ENCODE measurements at places on chromosomes 16 and 17. TPM values are rescaled to one million over a fixed set of nuclear protein-coding genes. Genes with fewer than 3 reads are reported as not detected.

Gene OMG
- not detected for polyA plus RNA-seq

Gene MYL4
- 0.20 TPM for polyA plus RNA-seq

Gene CFAP97D1
- 0.03 TPM for polyA plus RNA-seq

Gene CCT6B
- polyA plus RNA-seq, result 0.72 TPM

DNA sequence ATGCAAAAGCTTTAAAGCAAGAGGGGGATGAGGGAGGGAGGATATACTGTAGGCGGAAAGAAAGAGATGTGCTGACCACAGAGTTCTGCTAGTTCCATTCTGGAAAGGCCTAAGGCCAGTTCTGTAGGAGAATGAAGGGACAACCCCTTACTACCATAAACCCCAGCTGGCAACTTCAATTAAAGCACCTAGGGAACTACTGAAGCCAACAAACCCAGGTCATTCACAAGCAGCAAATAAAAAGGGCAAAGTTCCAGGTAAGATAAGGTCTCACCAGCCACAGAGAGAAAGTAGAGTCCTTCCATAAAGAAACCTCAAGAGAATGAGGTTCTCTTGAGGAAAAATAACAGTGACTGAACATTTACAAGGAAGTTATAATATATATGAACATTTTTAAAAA is 12.8 kb downstream of the TERF2 start:
- no peak overlapping the region for H3K27ac ChIP-seq
- no peaks in the 10 kb centered on the region for H3K27me3 ChIP-seq
- no peak for DNase-seq
- H3K4me3 ChIP-seq, result no peak overlapping the region
- H3K36me3 ChIP-seq, result peaks cover 27% of the 10 kb centered on the region

- H3K27me3 ChIP-seq, result no peaks in the 10 kb centered on the region
- H3K4me3 ChIP-seq, result no peak overlapping the region
- no peak overlapping the region for H3K27ac ChIP-seq
- no peaks in the 10 kb centered on the region for H3K4me1 ChIP-seq
- no peak for DNase-seq
Observed at GRCh38 chr17:21245639-21246084, 7.5 kb downstream of the NATD1 start.

GRCh38 chr17:62765351-62765750 is 42.8 kb downstream of the MARCHF10 start:
- H3K4me3 ChIP-seq, result no peak overlapping the region
- H3K4me1 ChIP-seq, result peaks cover 8% of the 10 kb centered on the region
- H3K27ac ChIP-seq, result no peak overlapping the region
- no peaks in the 10 kb centered on the region for H3K27me3 ChIP-seq

All from IMR-90 (cell line).